ENCODE measurements at places on chromosomes 1 and 21.
A peak's percentile ranks its signal among the peaks of the same experiment; 100 is the strongest.

GRCh38 chr21:43937891-43938309, 72.9 kb downstream of the AGPAT3 start:
- no peak for DNase-seq

DNA sequence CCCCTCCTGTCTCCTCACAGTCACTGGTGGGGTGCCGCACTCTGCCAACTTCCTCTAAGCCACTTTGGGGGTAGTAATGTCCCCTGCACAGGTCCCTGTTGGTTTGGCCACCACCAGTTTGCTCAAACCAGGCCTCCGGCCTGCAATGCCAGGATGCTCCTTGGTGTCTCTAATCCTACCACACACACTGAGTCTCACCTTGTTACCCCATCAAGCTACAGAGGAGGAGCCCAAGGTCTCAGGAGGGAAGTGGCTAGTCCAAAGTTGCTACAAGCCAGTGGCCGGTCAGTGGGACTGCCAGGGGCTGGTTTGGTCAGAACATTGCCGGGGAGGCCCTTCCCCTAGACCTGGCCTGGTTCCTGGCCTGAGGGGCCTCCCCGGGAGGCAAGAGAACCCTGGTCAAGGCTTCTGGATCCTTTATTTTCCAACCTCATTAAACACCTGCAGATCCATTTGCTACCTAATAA, 21.5 kb upstream of the LRP8 start:
- no peak for DNase-seq

DNA sequence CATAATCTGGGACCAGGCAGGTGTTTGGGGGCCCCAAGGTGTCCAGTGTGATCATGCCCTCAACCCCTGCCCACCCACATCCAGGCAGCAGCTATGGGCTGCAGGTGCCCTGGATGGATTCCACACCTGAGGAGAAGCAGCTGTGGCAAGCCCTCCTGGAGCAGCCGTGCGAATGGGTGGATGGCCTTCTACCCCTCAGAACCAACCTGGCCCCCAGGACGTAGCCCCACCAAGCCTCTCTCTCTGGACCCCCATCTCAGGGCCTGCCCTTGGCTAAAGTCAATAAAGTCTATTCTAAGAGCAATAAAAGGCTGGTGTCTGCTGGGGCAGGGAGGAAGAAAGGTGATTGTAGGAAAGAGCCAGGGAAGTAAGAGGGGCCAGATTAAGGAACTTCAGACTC, 11.8 kb downstream of the SYTL1 start:
- no peak for DNase-seq

DNA sequence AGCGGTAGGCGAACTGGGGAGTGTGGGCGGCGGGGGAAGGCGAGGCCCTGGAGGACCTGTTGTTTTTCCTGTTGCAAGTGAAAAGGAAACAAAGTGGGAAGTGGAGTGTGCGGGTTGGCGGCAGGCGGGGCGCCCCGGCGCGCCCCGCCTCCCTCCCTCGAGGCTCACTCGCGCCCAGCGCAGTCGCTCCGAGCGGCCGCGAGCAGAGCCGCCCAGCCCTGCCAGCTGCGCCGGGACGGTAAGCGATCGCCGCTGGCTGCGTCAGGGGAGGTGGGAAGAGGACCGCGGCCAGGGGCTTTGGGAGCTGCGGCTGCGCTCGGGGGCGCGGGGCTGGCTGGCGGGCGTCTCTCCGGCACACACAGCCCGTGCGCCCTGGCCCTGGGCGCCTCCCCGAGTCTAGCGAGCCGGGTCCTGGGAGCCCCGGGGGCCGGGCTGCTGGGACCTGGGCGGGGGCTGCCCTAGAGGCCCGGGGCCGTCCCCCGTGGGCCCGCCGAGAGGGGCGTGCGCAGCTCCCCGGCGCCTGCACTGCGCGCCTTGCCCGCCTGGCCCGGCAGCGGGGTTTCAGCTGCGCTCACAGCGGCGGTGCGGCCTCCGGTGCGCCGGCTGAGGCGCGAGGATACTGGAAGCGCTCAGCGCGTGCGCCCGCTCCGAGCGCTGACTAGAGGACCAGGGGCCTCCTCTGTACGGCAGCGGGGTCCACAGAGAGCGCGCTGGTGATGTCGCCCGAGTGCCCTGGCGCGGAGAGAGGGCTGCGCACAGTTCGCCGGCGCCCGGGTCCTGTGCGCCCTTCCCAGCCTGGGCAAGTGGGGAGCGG, at the start of gene PIK3CD:
TSS of gene PIK3CD (plus strand) at position 167 of the 814 bp plus-strand sequence. CDS start 58,725 bp downstream, outside the sequence.
- no peak for DNase-seq

GRCh38 chr1:41343790-41344699, 17.2 kb upstream of the FOXO6 start:
- DNase-seq = no peak

GRCh38 chr1:109615879-109616278, 3.5 kb downstream of the GNAT2 start:
- no peak for DNase-seq

DNA sequence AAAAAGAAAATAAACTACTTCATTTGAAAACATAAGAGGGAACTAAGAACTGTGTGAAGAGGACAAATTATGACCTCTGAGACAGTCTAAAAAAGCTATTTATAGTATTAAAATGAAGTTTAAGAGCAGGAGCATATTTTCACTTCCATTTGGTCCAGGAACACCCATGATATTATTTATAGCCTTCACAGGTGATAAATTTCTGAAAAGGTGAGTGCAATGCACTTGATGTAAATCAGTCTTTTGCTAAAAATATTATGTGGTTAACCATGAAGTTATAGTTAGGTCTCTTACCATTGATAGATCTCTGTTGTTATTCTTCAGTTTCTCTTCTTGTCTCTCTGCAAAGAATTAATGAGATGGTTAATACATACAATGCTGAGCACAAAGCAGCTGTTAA, 14.7 kb downstream of the TMCO1 start:
- DNase-seq = no peak

DNA sequence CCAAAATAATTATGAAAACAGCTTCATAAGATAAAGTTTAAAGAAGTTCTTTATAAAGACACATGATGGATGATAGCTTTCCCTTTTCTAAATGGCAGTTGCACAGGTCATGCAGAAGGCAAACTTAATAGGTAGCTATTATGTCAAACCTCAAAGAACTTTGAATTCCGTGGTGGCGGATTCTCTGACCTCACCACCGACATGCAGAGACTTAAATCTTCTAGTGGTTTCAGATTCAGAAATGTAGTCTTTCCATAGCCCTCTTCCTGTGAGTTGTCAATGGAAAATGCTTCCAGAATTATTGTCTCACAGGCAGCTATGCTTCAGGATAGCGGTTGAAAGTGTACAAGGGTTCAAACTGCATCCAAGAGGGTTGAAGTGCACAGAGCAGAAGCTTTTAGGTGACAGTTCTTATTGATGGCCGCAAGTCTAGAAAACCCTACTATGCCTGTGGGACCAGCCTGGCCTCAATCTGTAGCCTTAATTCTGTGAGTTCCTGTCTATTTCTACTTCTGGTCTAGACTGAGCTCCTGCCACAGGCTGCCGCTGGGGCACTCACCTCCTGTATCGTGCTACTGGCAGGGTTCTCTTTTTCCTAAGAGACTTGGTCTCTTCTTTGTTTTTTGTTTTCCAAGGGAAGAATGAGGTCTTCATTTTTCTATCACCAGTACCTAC, 117.0 kb upstream of the ERRFI1 start:
- no peak for DNase-seq

GRCh38 chr1:245079021-245079609, 75.7 kb upstream of the KIF26B start:
- peak; percentile 77 for DNase-seq

DNA sequence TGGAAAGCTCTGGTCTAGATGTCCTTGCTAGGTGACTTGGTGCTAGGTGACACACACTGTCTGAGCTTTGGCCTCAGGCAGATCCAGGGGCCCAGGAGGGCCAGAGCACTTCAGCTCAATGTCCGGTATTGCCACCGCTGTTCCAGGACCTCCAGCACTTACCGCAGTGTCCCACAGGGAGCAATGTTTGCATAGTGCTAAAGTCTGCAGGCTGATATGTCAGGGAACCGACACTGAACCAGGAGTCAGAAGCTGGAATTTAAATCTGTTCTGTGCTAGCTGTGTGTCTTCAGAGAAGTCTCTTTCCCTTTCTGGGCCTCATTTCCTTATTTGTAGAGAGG, 19.3 kb downstream of the DHCR24 start:
- DNase-seq = no peak

DNA sequence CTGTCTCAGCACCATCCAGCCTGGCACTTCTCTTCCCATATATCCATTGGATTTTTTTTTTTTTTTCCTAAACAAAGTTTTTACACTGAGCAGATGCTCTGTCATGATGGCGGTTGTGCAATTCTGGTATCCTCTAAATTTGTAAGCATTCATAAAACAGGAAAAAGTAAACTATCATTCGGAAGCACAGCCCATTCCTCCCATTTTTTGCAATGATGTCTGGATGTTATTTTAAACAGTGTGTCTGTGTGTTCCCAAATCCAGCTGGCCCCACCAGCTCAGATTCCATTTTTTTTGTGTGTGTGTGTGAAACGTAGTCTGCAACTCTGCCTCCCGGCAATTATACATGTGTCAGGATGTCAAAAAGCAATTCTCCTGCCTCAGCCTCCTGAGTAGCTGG, 33.5 kb downstream of the PDPN start:
- DNase-seq = no peak

DNA sequence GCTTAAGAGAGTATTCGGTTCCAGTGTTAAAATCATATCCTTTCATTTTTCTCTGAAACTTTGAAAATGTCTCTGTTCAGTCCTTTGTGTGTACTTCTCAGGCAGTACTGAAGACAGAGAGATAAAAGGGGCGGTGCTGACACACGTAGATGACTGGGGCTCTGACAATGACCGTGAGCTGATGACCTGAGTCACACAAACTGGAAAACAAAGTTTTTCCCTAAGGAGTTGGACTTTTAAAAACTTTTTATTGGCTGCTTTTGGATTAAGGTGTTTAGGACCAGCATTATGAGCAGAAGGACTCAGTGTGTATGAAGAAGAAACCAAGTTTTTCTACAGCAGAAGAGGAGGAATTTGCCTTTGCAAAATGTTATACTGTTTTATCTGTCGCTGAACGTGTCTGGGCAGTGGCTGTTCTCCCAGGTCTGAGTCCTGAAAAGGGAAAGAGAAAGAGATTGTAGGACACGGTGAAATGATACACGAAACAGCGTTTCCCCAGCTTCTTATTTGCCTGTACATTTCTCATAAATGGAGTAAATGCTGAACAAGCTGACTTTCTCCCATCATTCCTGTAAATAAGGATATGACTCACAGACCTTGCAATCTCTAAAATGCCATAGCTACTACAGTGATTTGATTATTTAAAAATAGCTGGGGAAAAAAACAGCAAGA, 51.5 kb downstream of the MAP3K7CL start:
- DNase-seq = peak; percentile 31

DNA sequence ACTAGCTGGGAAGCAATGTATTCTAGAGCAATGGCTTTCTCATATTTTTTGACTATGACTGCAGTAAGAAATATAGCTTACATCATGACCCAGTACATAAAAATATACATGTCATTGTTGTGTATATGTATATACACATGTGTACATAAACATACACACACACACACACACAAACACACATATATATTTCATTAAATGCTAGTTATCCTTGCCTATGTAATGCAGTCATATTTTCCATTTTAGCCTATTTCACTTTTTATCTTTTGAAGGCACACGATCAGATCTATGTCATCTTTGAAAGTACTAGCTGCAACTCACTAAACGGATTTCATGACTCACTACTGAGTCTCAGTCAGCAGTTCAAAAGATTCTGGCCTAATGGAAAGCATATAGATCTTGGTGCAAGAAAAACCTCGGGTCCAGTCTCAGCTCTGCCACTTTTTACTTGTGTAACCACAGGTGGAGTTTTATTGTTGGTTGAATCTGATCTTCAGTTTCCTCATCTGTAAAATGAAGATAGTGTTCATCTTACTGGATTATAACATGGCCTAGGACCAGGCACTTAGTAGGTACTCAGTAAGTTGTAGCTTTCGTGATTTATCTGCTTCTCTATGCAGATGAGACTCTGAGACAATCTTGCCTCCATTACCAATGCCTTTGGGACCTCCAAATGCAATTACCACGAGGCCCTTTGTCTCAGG, 325.6 kb downstream of the RRAGC start:
- no peak for DNase-seq

DNA sequence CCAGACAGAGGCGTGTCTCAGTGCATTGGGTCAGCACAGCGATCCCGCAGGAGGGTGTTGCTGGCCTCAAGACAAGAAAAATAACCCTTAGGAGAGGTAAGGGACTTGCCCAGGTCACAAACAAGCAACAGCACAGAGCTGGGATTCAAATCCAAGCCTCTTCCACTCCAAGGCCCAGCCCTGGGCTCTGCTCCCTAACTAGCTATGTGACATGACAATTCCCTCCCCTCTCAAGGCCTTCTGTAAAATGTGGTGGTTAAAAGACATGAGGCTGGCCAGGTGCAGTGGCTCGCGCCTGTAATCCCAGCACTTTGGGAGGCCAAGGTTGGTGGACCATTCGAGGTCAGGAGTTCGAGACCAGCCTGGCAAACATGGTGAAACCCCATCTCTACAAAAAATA, 28.1 kb upstream of the LAPTM5 start:
- DNase-seq = no peak

DNA sequence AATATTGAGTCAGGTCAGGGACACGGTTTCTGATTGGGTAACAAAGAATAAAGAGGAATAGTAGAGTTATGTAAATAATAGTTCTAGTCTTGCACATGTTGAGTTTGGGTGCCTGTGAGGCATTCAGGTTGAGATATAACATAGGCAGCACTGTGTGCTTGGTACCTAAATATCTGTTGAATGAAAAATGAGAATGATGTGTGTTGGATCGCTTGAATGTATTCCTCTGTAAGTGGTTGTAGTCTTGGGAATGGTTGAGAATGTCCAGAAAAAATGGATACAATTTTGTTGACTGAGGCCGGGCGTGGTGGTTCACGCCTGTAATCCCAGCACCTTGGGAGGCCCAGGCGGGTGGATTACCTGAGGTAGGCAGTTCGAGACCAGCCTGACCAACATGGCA, 116.3 kb upstream of the HNRNPU start:
- no peak for DNase-seq

- no peak for DNase-seq
Observed at GRCh38 chr1:56516539-56517252, 62.7 kb downstream of the PLPP3 start.

DNA sequence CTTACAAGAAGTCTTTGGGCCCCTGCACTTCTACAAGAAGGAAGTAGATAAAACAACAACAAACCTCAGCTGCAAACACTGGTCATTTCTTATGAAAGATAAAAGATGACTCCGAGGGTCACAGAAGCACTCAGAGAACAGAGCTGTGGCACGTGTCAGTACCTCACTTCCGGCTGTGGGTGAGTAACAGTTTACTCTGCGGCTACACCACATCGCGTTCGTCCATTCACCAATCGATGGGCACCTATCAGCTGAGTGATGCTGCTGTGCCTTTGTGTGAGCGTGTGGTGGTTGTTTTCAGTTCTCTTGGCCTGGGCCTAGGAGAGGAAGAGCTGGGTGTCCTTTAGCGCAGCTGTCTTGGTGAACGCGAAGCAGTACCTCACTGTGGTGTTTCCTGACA, 49.9 kb downstream of the COL6A1 start:
- DNase-seq = no peak

DNA sequence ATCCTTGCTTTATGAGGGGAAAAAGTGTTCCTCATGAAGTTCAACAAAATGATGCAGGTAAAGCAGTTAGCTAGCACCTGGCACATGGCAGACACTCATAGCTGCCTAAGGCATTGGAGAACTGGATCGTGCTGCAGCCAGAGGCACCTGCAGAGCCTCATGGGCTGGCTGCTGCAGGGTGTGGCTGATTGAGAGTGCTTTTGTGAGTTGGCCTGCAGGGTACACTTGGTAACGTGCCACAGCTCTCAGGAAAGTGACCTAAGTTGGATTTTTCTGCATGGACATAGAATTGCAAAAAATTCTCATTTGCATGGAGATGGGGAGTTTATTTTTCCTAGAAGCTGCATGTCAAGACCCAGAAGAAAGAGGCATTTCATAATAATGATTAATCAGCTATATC, 31.6 kb upstream of the IL20 start:
- no peak for DNase-seq

Data from SW 1271 (cell line).